Activated naive CD8-positive, alpha-beta T cell treated with anti-CD3 and anti-CD28 coated beads, Interleukin-2, amount 50 U/mL, for 16 hours (primary cell): ENCODE measurements at places on chromosomes 1 and 21.

- no peak for DNase-seq
Observed at GRCh38 chr21:45875416-45875760, 106.2 kb upstream of the COL6A1 start.

DNA sequence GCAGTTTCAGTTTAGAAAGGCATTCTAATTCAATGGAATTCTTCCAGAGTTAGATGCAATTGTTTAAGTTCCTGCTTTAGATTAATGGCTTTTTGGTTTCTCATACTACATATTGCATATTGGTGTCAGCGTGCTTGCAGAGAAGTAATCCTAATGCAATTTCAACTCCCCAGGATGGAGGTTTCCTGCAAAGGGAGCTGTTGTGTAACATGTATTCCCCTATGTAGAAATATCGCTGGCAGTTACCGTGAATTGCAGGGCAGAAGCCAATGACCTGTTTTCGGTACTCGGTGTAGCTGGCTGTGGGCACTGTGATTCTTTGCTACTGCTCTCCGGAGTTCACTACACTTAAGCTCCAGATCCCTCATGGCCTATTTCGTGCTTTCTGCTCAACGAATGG is 256.1 kb upstream of the PTBP2 start:
- no peak for DNase-seq

- DNase-seq: no peak
Observed at GRCh38 chr21:28821276-28822122, 171.2 kb downstream of the LTN1 start.

DNA sequence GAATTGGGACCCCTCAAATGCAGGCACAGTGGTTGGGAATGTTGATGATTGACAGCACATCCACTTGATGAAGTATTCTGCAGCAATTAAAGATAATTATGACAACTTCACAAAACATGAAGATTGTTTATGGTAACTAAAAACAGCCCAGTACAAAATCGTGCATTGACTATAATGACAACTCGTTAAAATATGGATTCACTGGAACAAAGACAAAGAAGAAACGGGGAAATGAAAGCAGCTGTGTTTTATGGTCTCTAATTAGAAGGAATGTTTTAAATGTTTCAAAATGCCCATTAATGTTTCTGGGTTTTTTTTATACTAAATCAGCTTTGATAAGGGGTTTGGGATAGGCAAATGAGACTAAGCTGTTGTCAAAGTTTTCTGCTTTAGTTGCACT is 36.1 kb downstream of the NIPAL3 start:
- no peak for DNase-seq

- no peak for DNase-seq
Observed at GRCh38 chr1:168945870-168946269, 160.6 kb upstream of the ATP1B1 start.

DNA sequence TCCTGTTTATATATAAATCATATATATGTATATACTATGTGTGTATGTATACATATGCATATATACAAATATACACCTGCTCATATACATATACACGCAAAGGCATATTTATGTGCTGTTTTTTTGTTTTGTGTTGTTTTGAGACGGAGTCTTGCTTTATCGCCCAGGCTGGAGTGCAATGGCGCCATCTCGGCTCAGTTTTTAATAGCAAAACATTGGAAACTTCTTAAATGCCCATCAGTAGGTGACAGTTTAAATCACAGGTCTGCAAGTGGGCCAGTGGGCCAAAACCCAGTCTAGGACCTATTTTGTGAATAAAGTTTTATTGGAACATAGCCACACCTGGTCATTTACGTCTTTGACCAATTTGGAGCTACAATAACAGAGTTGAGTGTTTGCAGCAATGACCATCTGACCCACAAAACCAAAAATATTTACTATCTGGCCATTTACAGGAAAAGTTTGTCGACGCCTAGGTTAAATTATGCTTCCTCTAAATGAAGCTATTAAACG is 132.3 kb downstream of the TOMM20 start:
- DNase-seq: no peak

DNA sequence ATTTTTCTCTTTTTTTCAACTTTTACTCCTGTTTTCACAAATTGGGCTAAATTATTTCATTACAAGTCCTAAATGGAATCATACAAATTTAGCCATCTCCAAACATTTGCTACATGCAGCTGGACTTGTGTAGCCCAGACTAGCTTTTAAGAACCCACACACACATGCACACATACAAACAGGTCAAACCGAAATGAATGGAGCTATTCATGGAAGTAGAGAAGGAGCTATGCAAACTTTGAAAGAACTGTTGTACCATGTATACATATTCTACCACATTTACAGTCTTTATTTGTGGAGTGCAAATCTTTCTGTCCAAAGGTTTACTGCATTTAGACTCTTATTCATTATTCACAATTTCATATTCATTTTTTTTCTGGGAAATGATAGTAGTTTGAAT is 189.1 kb upstream of the RNPC3 start:
- DNase-seq: no peak

GRCh38 chr1:30120245-30121000 is 603.0 kb downstream of the MATN1 start:
- no peak for DNase-seq
